ENCODE measurements at places on chromosomes 2 and 18.

- DNase-seq, result no peak
Observed at GRCh38 chr2:223625652-223626051, 23.5 kb upstream of the SCG2 start.

DNA sequence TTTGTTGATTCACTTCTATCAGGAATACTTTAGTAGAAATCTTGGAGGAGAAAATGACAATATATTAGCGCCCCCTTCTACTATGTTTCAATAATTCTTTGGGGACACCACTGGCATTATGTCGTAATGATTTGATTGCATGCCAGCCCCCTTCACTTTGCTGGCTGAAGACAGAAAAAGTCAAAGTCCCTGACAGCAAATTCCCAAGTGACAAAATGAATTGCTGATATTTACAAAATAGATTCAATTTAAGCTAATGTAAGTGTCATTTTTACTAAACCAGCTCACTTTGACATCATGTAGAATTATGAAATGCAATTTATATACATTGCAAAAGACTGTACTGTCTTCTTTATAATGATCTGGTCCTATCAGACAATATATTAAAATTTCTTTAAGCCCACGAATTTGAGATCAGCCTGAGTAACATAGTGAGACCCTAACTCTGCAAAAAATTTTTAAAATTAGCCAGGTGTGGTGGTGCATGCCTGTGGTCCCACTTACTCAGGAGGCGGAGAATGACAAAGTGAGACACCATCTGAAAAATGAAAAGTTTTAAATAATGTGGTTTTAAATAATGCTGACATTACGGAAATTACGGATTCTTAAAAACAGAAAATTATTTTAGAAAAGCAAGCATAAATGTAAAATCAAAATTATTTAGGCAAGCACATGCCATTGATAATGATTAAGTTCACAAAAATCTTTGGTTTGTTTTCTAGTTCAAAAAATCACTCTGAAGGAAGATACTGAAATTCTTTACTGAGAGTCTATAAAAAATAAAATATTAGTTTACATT lies 520.1 kb upstream of the PKDCC start:
- no peak for DNase-seq

DNA sequence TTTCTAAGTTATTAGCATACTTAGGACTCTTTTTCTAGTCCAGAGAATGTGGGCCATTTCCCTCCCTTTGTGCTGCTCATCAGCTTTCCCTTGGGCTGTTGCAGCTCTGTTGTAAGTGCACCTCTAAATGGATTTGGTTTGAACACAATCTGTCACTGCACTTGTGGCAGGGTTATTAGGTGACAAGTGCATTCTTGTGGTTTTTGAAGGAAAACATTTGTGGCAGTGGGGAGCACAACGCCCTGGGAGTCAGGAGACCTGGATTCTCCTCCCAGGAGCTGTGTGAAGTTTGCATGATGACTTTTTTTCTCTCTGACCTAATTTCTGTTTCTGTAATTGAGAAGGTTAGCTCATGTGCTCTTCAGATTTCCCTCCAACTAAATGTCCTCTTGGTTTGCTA lies 630.9 kb upstream of the FAM98A start:
- DNase-seq, result no peak

- DNase-seq, result no peak
Observed at GRCh38 chr2:171557363-171557762, 35.1 kb downstream of the CYBRD1 start.

DNA sequence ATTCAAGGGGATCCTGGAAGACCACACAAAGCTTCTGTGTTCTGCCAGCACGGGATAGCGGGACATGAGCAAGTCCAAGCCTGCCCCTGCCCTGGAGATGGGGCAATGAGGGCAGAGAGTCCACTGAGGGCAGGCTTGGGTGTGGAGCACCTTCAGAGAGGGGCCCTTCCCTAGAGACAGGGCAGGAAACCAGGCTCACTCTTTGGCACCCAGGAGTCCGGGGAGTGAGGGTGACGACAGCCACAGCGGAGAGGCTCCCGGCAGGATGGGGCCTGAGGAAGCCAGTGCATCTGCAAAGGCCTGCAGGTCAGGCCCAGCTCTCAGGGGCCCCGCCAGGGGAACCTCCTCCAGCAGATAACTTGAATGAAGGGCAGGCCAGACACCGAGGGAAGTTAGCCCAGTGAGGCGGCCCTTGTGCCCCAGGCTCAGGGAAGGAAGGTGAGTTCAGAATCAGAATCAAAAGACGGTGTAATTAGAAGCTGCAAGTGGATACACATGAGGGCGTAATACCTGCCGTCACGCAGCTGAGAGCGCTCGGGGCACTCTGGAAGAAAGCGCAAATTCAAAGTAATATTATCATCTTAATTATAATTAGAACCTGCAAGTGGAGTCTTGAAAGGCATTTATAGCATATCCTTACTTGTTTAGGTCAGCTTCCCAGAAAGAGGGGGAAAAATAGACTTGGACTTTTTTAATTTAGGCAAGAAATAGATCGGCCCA lies 142.6 kb upstream of the LGALSL start:
- no peak for DNase-seq

DNA sequence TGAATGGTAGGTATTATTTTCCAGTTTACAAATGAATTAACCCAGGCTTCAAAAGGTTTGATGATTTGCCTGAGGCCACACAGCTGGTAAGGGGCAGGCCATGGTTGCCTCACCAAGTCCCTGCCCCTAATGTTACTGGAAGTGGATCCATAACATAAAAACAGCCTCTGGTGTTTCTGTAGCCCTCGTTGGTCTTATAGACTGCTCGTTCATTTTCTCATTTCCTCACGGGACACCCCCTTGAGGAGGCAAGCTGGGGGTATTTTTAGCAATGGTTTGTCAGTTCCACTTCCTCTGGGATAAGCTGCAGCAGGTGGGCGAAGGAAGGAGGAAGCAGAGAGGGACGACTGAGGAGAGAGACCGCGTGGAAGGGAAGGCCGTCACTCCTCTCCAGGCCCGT lies 32.9 kb upstream of the NDUFV2 start:
- DNase-seq, result no peak

DNA sequence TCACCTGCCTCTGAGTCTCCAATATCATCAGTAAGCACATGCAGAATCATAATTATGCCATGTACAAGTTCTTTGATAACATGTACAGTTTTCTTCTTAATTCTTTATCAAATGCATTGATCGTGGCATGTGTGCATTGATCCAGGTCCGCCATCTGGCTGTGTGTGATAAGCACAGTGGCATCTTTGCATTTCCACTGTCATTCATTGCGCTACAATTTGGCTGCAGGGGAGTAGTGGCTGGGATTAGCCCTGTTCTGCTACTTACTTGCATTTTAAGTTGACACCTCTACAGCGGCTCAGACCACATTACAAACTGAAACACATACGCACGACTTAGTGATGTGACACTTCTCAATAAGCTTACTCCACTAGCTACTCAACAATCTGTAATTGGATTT lies 83.6 kb upstream of the OTX1 start:
- DNase-seq, result no peak

DNA sequence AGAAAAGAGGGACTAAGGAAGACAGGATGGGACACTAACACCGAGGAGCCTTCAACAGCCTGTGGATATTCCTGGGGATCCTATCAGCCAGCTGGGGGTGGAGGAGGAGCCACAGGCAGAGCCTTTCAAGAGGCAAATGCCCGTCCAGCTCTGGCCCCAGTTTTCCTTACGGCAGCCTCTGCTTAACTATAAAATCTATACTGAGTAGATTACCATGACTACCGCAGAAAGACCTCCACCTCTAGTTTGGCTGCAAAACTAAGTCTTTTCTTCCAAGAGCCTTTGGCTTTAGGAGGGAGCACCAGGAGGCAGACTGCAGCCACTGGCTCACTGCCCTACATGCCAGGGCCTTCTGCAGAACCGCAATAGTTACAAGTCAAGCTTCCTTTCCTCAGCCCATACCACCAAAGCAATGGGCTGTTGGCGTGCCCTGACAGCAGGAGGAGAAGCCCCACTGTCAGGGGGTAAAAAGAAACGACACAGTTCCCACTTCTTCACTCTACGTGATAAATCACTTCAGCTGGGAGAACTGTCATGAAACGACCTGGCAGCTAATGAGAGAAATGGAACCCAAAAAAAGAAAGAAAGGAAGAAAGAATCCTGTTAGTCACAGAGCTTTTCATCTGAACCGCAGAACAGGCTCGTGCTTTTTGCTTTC lies 25.1 kb upstream of the CREB1 start:
- no peak for DNase-seq

GRCh38 chr2:67854798-67855197 lies 208.0 kb downstream of the C1D start:
- no peak for DNase-seq

DNA sequence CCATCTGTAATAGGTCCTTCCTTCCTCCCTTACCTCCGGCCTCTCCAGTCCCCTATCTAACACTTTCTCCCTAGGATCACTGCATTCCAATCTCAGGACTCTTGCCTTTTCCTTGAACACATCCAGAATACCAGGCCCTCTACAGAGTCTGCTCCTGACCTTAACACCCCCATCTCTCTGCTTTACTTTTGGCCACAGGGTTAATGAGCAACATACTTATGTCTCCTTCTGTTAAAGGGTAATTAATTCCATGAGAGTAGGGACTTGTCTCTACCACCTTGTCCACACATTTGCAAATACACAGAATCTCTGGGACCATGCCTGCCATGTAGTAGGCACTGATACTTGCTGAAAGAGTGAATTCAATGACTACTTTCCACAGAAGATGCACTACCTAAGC lies 94.9 kb downstream of the COBLL1 start:
- no peak for DNase-seq

DNA sequence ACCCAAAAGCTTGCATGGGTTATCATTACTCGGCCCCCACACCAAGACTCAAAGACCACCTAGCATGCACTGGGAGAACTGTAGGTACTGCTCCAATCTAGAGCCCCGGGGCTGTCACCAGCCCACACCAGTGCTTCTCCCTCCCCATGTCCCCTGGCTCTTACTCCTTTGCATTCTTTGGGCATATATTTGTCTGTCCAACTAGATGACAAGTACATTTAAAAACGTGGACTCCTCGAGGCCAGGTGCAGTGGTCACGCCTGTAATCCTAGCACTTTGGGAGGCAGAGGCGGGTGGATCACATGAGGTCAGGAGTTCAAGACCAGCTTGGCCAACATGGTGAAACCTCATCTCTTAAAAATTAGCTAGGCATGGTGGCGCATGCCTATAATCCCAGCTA lies 7.8 kb downstream of the AFG3L2 start:
- no peak for DNase-seq

GRCh38 chr18:2625217-2625616 lies 30.3 kb upstream of the SMCHD1 start:
- no peak for DNase-seq

DNA sequence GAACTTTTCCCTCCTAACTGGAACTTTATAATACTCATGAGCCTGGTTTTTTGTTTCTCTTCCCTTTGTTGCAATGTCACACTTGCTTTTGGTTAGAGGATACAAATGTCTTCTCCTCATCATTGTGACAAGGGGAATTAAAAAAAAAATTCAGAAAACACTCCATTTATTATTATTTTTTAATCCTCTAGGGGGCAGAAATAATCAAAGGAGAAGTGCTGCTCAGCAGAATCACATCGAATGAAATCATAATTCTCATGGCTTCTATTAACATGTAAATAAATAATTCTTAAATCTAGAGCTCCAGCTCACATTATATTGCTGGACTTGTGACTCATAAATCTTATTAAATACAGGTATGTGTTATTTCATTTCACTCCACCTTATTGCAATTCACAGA lies 273.8 kb downstream of the TRIB2 start:
- DNase-seq, result no peak

GRCh38 chr2:2913601-2914120 lies 464.0 kb downstream of the EIPR1 start:
- DNase-seq, result no peak

GRCh38 chr2:132392221-132392620 lies 24.4 kb upstream of the GPR39 start:
- no peak for DNase-seq

- DNase-seq, result no peak
Observed at GRCh38 chr2:156229724-156230362, 102.7 kb downstream of the NR4A2 start.

DNA sequence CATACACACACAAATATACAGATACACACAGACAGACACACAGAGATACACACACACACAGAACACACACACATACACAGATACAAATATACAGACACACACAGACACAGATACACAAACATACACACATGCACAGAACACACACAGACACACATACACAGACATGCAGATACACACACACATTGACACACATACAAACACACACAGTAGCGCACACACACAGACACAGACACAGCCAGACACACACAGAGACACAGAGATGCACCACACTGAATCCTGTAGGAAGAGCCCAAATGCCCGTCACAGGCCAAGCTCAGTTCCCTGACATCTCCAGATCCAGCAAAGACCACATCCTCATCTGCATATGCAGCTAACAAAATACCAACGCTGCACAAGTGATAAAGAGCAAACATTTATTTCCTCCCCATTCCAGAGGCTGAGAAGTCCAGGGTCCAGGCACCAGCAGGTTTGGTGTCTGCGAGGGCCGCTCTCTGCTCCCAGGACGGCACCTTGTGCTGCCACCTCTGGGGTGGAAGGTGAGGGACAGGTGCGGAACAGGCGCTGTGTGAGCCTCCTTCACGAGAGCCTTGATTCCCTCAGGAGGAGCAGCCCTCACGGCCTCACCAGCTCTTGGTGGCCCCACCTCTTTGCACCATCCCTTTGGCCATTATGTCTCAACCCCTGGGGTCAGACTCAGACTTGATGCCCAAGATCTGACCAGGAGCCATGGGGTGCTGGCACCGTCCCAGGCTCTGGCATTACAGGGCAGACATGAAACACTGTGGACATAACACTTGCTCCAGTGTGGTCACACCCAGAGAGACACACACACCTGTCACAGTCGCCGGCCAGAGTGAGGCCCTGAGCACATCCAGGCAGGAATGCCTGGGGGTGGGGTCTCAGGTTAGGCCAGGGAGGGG lies 108.7 kb downstream of the NDUFA10 start:
- DNase-seq, result no peak

DNA sequence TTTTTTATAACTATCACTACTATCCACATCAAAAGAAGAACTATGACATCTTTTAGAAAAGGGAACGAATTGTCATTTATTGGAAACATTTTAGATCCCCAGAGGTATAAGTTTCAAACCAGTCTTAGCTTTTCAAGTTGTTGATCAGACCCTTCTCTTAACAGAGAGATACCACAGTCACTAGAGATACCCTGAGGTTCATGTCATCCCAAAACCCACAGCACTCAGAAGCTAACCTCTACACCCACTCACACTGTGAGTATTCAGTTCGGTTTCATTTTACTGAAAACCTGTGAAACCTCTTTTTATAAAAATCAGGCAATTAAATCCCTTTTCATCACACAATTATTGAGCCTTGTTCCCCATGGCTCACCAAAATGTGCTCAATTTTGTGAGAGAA lies 156.2 kb downstream of the DTNA start:
- DNase-seq, result no peak

Data from stimulated activated CD4-positive, alpha-beta T cell treated with anti-CD3 and anti-CD28 coated beads, Interleukin-15, amount 100 ng/mL, for 1 hour (primary cell).